ENCODE measurements at places on chromosomes 6 and 20.

- DNase-seq = no peak
These were observed 76.6 kb upstream of the CST7 start for GRCh38 chr20:24872291-24873024.

DNA sequence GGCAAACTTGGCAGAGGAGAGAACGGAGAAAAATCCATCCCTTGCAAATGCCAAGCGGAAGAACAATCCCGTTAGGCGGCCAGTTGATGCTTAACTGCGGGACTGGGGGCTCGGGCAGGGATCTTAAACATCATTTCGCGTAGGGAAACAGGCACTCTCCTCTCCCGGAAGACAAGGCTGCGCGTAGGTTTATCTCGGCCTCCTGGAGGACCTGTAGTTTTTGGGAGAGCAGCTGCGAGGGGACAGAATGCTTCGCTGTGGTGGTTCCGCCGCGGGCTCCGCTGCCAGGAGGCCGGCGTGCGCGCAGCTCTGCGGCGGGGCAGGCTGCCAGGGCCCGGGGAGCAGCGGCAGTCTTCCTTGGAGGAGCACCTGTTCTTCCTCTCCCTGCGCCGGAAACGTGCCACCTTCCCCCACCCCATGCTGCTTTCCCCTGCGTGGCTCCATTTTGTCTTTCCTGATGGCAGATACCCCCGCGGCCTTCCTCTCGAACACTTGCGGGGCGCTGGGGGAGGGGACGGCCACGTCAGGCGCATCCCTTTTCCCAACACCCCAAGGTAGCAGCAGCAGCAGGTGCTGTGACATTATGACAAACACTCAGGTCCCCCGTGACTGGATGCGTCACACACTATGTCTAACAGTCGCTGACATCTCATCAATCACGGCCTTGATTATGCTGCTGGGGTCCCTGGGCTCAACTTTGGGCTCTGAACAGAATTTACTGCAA lies 230.7 kb upstream of the BTBD3 start:
- no peak for DNase-seq

- no peak for DNase-seq
These were observed 116.7 kb upstream of the SSTR4 start for GRCh38 chr20:22918286-22918983.

DNA sequence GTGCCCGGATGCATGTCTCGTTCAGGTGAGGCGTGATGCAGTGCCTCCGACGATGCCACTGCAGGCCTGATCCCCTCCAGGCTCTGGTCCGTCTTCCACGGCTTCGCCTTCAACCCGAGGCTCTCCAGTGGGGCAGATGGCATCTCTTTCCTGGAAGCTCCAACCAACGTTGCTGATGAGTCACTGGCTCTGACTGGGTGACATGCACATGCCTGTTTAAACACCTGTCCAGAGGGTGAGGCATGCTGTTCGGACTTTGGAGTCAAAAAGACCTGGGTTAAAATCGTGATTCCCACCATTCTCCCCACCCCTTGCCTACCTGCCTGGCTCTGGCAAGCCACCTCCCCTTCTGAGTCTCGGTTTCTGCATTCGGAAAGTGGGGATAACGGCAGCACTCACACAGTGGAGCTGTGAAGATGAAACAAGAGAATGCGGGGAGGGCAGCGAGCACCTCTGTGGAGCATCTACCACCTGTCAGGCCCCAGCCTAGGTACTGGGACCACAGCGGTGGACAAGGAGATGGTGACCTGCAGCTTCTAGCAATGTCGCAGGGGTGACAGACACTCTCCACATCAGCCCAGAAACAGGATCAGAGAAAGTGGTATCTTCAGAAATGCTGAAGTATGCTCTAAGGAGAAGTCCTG lies 8.5 kb upstream of the EDN3 start:
- no peak for DNase-seq

DNA sequence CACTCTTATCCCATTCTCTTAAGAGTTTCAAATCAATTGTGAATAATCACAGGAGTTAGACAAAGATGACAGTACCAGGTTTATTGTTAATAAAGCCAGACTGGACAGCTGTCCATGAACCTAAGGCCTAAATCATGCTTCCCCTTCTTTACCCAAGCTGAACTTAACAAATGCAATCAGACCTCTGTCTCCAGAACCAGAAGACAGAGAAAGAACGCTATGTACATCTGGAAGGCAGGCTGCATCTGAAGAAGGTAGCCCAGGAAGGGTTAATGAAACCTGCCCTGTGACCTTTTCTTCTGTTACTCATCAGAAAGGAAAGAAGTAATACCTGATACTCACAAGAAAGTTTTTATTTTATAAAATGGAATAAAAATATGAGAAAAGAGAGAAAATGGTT lies 118.6 kb downstream of the EYA4 start:
- DNase-seq = no peak

GRCh38 chr20:5731753-5732366 lies 18.3 kb upstream of the SHLD1 start:
- DNase-seq = no peak

- no peak for DNase-seq
These were observed 175.2 kb upstream of the CITED2 start for GRCh38 chr6:139549561-139550070.

GRCh38 chr6:3484192-3484591 lies 27.3 kb upstream of the SLC22A23 start:
- DNase-seq = no peak

GRCh38 chr6:87257975-87258374 lies 64.4 kb upstream of the SMIM8 start:
- no peak for DNase-seq

DNA sequence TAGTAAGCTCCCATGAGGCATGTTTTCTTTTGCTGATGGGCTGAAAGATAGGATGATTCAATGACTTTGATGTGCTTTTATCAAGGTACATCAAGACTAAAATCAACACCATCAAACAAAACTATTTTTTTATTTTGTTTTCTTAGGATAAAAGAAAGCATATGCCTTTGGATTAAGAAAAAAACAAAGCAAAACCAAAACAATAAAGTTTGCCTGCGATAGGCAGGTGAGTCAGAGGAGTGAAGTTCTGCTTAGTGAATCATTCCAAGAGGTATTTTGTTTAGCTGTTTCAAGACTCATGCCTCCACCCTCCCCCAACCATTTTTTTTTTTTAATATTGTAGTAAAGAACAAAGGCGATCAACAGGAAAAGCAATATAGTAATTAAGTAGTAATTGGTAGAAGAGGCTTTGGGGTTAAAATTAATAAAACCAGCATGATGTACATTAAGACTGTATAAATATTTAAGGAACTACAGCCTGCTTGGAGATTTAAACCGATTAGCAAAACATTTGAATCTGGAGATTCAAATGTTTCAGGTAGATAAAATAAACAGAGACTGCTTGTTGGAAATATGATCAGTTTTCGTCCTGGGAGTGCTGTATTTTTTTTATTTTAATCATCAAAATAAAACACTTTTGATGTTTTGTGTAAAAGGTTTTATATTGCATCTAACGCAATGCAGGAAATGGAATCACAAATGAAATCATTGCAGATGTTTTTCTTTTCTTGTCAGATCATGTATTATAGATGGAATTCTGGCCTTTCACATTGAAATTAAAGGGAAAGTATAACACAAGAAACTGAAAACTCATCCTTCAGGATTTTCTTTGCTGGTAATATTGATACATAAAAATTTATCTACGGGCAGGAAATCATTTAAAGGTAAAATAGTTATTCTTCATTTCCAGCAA lies 482.3 kb upstream of the MANEA start:
- DNase-seq = no peak

- no peak for DNase-seq
These were observed 207.2 kb downstream of the PHACTR1 start for GRCh38 chr6:12923644-12924235.

GRCh38 chr20:710780-711450 lies 35.3 kb upstream of the SCRT2 start:
- DNase-seq = no peak

GRCh38 chr6:167574431-167575151 lies 249.7 kb downstream of the TTLL2 start:
- DNase-seq = no peak

GRCh38 chr20:1892119-1892385 lies 3.2 kb upstream of the SIRPA start:
- no peak for DNase-seq

- no peak for DNase-seq
These were observed 30.5 kb downstream of the CNKSR3 start for GRCh38 chr6:154479771-154480639.

- DNase-seq = no peak
These were observed 690.5 kb downstream of the FRK start for GRCh38 chr6:115370202-115370601.

DNA sequence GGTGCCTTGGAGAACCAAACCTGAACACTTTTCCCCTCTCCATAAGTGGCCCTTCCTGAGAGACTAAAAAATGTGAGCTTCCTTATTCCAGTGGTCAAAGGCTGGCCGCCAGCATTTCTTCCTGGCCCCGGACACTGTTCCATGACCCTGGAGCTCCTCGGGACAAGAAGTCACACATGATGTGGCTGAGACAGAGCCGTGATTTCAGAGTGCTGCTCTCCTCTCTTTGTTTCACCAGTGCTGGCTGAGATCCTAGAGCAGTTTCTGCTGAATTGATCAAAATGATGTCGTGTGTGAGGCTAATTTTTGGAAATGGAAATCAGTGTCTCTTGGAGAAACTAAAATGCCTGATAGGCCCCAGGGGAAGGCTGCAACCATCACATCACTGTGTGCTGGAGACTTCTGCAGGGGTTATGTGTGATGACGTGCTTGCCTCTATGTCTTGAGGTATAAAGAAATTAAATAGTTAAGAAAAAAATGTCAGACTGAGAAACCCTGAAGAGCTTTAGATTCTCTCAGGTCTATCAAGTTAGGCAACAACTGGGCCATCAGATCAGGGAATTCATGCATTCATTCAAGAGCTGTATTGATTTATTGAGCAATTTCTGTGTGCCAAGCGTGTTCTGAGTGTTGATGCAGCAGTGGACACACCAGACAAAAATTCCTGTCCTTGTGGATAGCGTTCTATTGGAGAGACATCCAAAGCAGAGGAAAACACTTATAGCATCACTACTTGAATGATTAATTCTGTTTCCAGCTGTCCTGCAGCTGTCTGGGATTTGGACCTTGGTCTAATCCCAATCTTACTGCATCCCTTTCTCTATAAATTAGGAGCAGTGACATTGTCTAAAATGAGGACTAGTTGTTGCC lies 72.7 kb upstream of the CCN6 start:
- DNase-seq = no peak

DNA sequence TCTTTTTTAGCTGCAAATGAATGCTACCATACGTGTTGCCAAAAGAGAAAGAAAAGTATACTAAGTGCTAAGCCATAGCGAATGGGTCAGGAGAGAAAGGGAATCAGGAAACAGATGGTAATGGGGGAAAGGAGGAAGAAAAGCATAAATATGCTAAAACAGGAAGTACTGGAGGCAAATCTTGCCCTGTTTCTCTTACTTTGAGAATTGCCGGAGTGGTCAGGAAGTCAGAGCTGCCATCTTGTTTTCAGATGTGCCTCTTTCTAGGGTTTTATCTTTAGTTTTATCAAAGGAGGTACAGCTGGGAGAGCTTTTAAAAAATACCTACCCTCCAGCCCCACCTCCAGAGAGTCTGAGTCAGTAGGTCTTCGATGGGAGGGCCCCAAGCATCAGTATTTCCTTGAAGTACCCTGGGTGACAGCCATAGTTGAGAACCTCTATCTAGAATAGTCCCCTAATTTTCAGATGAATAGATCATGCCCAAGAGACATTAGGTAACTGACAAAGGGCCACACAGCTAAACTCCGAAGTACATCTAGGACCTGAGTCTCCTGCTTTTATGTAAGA lies 193.3 kb downstream of the CLIC5 start:
- no peak for DNase-seq

DNA sequence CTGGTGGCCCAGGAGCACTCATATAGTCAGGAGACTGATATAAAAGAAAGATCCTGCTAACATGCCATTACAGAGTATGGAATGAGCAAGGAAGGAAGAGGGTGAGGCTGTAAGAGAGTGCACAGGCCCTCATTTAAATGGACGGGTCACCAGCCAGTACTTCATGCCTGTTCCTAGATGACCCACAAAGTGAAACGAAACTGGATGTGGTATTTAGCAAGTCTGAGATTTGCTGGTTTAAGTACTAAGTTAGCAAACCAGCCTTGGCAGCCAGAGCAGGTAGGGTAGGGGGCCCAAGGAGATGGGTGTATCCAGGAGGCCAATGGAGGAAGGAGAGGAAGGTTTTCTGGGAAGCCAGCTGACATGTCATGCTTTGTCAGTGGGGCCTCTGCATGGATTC lies 15.9 kb downstream of the NT5E start:
- no peak for DNase-seq

DNA sequence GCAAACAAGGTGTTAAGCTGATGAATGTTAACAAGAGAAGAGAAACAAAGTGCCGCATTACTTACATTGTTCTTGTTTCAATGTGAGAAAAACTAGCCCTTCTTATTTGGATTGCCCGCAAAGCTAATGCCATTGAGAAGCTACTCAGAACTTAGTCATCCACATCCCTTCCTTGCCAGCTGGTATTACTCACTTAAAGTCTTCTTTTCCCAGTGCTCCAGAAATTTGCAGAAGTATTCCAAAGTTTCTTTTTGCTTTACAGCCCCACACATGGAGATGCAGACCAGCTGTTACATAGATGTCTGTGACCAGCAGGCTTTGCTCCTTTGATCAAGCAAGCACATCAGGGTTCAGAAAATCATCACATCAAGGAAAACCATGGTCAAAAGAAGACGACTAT lies 529.0 kb downstream of the TBC1D32 start:
- no peak for DNase-seq

- no peak for DNase-seq
These were observed 99.8 kb downstream of the TAF4 start for GRCh38 chr20:61965606-61966491.

GRCh38 chr6:64553249-64553786 lies 917.7 kb downstream of the PHF3 start:
- DNase-seq = no peak

- DNase-seq = peak; percentile 60
These were observed 3.9 kb downstream of the ETV7 start for GRCh38 chr6:36383606-36384005.

- DNase-seq = no peak
These were observed 63.2 kb downstream of the PKIB start for GRCh38 chr6:122673343-122673961.

DNA sequence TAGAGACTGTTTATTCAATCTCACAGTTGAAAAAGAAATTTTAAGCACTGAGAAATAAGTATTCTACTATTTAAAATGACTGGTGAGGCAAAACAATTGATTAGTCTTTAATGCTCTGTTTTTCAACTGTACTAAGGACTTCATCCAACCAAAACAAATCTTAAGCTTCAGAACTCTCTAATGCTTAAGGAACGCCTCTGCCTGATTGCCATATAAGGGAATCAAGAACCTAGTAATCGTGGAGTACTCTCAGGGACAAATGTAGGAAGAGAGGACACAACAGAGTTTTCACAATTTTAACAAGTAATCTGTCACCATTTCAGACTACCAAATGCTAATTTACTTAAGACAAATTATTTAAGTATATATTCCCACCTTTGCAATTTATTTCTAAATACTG lies 16.1 kb downstream of the FBXO30 start:
- no peak for DNase-seq

DNA sequence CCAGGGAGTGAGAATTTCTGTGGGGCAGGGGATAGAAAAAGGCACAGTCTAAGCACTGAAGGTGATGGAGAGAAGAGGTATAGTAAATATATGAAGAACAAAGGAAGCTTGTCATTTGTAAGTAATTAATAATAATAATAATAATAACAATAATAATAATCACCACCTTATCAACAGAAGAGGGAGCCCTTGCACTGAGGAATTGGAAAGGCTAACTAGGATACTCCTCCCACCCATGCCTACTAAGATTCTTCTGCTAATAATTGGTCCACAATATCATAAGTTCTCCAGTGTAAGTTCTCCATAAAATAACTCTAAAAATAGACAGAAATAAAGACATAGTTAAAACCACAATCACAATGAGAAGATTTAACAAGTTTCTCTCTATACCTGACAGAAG lies 912 bp upstream of the OR12D3 start:
- DNase-seq = no peak
